ENCODE measurements at places on chromosomes 3 and 15. TPM values are rescaled to one million over a fixed set of nuclear protein-coding genes. Genes with fewer than 3 reads are reported as not detected.

GRCh38 chr15:90427185-90427584, 39.1 kb downstream of the IQGAP1 start:
- no peak for DNase-seq

DNA sequence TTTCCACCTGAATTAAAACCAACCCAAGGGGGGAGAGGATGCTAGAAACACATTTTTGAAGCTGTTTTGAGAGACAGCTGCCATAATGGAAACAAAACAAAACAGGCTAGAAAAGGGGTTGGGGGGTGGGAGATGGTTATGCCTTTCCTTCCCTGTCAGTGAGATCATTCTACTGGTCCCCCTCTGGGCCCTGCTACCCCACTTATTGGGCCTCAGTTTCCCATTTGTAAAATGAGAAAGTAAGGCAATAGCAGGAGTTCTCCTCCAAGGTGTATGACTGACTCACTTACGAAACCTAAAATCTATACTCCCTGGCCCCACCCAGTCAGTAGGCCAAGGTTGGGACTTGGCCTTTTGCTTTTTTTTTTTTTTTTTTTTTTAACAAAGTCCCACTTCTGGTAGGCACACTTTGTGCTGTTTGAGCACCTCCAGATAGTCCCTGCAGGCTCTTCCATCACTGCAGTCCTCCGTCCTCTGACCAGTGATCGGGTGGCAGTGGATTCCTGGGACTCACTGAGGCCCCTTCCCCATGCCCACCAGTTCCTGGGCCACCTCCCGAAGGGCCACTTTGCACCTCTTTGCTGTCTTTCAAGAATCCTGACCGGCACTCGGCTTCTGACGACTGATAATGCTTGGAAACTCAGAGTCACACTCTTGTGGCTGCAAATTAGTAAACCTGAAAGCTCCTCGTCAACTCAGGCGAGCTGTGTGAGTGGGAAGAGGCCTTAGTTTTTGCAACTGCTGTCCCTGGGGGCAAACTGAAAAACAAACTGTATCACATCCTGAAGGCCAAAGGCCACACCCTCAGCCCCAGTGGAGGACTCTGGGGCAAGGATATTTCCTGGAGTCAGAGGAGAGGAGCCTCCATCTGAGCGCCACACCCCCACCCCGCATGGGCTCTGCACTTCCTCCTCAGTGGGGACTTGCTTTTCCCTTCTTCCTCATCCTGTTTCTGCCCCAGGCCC, 6.7 kb upstream of the PSTPIP1 start:
- no peak for DNase-seq

GRCh38 chr3:154398084-154398967, 31.7 kb downstream of the GPR149 start:
- DNase-seq, result no peak

- no peak for DNase-seq
Observed at GRCh38 chr15:32642667-32643435, 1.3 kb downstream of the SCG5 start.

DNA sequence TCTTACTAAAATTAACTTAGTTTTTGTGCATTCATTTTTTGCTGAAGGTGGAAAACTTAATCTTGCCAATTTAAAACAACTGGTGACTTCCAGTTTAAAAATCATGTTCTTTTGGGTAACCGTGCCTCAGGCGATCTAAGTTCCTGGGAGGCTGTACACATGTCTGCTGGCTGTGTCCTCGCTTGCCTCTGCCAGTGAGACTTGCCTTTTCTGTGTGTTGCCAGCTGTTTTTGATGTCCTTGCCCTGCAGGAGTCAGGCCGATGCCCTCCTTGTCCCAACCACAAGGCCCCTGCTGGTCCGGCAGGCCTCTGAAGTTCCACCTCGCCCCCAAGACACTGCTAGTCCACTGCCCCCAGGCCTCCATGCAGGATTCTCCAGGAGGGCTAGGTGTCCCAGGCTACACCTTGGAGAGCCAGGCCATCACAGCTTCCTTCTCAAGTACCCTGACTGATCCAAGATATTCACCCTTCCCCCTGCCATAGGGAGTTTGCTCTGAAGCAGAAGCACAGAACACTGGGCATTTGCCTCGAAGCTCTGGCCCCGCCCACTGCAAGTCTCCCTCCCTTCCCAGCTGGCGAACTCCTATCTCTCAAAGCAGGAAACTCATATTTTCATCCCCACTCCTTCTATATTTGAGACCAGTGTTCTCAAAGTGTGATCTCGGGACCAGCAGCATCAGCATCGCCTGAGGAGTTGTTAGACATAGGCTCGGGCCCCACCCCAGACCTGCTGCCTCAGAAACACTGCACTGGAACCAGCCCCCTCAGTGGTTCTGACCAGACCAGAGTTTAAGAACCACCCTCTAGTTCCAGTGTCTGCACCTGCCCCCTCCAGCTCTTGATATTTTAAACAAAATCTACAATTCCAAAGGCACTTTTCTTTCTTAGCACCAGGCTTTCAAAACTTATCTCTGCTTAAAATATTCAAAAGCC, 185.8 kb upstream of the UBE2E1 start:
- DNase-seq, result no peak

DNA sequence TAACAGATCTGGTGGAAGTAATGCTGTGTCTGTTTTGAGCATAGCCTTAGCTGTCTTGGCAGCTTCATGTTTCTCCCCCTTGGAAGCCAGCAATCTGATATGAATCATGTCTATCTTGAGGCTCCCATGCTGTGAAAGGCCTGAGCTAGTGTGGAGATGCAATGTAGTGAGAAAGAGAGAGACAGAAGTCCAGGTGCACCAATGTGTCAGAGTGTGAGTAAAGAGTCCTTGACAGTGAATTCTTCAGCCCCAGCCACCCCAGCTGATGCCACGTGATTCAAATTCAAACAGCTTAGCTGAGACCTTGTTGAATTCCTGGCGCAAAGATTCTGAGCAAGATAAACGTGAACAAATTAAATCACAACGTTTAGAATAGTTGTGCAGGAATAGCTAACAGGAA, 704.2 kb downstream of the EDEM1 start:
- no peak for DNase-seq

DNA sequence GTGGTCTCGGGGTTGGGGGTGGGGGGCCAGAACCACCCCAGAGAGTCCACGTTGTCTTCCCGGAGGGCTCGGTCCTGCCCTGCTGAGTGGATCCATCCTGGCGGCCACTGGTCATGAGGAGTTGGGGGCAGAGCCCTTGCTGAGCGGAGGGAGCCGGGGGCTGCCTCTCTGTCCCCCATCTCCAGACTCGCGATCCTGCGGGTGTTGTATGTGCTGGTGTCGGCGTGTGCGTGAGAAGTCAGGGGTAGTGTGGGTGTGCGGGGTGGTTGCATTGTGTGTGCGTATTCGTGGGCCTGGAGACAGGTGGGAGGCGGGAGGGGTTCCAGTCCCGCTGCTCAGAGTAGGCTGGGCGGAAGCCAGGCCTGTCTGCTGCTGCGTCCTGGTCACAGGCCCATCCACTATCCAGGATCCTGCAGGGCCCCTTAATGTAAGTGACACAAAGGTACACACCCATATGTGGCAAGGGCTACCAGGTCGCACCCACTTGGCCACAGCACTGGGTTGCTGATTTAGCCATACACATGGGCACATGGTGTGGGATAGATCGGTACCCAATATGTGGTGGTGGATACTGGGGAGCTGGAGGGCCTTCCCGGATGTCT, 30.7 kb downstream of the NBEAL2 start:
- no peak for DNase-seq

- DNase-seq, result no peak
Observed at GRCh38 chr3:128447561-128448013, 19.1 kb downstream of the DNAJB8 start.

- DNase-seq, result no peak
Observed at GRCh38 chr3:52827441-52827840, 3.0 kb downstream of the ITIH4 start.

GRCh38 chr15:95141486-95141885, 910.1 kb downstream of the MCTP2 start:
- DNase-seq, result no peak

GRCh38 chr3:183515968-183516851, 39.3 kb downstream of the KLHL6 start:
- DNase-seq, result no peak

- DNase-seq, result no peak
Observed at GRCh38 chr15:31235311-31236183, 91.1 kb upstream of the KLF13 start.

- no peak for DNase-seq
Observed at GRCh38 chr15:52653431-52653964, 25.7 kb downstream of the ATOSA start.

DNA sequence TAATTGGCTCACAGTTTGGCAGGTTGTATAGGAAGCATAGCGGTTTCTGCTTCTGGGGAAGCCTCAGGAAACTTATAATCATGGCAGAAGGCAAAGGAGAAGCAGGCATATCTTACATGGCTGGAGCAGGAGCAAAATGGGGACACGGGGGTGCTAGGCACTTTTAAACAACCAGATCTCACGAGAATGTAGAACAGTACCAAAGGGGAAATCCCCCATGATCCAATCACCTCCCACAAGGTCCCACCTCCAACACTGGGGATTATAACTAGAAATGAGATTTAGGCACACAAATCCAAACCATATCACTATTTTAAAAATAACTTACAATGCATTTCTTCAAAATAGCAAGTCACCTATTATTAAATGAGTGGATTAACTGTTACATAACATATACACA, 47.1 kb upstream of the ANKRD28 start:
- no peak for DNase-seq

GRCh38 chr3:196177567-196177966, 33.6 kb downstream of the ZDHHC19 start:
- no peak for DNase-seq

- DNase-seq, result no peak
Observed at GRCh38 chr15:89656116-89656815, 999 bp upstream of the KIF7 start.

DNA sequence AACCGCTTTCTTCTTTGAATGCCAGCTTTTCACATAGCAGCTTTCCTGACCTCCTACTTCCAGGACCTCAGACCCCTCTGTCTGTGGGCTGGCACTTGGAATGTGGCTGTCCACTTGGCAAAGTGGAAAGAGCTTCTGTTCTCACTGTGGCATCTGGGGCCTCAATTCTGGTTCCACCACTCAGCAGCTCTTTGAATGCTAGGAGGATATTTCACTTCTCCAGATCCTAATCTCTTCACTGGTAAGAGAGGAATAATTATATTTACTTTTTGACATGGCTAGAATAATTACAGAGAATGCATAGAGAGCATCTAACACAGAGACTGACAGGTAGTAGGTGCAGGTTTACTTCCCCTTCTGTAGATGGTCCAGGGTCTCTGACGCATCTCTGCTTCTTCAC, 405.9 kb downstream of the LPP start:
- no peak for DNase-seq

- DNase-seq, result no peak
Observed at GRCh38 chr15:72475674-72476073, 1.5 kb downstream of the ARIH1 start.

DNA sequence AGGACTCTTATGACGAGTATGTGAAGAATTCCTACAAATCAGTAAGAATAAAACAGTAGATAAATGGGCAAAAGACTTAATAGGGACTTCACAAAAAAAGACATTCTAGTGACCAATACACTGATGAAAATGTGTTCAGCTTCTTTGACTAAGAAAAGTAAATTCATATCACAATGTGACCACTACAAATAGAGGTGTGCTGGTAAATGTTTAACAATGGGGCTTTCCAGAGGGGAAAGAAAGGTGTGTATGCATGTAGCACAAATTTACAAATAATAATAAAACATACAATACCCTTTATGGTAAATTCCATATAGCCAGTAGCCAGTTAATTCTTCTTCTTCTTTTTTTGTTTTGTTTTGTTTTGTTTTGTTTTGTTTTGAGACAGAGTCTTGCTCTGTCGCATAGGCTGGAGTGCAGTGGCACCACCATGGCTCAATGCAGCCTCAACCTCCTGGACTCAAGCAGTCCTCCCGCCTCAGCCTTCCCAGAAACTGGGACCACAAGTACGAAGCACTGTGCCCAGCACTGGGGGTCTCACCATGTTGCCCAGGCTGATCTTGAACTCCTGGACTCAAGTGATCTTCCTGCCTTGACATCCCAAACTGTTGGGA, 17.5 kb upstream of the NMD3 start:
- no peak for DNase-seq

DNA sequence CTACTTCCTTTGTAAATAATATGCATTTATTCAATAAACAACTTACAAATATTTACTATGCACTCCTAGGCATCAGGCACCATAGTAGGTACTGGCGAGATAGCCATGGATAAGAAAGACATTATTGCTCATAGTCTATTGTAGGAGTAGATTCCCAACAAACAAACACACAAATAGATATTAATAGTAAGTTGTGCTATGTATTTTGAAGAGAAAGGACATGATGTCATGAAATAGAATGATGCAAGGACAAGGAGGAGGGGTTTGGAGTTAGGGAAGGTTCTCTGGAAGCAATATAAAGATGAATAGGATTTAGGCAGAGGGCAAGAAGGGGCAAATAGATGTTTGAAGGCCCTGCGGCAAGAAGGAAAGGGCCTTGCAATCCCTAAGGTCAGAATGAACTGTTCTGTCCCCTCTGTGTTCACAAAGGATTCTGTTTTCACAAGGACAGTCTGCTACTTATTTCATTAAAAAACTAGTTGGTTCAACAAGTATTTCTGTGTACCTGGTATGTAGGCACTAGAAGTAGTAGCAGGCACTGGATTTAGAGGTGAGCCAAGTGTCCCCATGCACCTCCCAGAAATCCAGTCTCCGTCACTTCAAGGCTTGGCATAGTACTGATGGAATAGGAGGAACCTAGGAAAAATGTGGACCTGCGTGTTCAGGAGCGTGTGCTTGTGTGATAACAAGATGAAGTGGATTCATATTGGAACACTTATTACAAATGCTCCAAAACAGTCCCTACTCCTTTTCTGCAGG, 231.8 kb upstream of the TPRG1 start:
- no peak for DNase-seq

- DNase-seq, result no peak
Observed at GRCh38 chr3:141650783-141651182, 87.3 kb upstream of the RNF7 start.

DNA sequence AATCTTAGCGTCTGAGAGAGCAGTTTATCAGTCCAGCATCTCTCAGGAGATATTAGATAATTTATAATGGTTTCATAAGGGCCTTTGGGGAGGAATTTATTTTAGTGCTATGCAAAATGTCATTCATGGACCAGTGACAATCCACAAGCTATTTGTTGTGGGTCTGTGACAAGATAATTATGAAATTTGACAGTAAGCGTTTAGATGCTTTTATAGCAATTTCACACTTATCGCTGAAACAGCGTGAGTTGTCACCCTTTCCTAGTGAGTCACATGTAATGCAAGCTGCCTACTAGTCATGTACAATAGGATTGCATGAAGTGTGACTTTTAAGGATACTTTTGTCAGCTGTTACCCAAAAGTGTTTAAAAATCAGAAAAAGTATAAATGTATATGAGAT, 315.6 kb upstream of the THBS1 start:
- DNase-seq, result peak; percentile 24

SKOR1 gene
- total RNA-seq, result under 0.01 TPM

UCN2 gene
- not detected for total RNA-seq

SLC28A2 gene
- total RNA-seq, result not detected

CHAC1 gene
- total RNA-seq, result 1.4 TPM
